Amygdala (tissue), 56 donors: ENCODE measurements at places on chromosomes 12 and 14.

GRCh38 chr14:88037325-88037724 is 32.4 kb downstream of the GPR65 start:
- no peak for DNase-seq

DNA sequence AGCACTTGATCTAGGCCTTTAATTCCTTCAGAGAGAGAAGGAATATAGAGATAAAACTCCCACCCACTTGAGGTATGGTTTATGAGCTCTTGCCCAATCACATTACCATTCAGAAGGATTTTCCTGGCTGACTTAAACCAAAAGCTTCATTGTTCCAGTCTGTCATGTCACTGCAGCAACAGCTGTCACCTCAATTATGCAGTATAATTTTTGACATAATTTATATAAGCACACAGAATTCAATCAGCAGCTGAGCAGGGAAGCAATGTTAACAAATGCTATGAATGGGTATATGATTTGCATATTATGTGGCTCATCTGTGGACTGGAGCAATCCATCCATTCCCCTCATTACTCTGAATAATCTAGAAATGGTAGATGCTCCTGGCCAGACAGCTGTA is 40.3 kb downstream of the CBX5 start:
- no peak for DNase-seq

GRCh38 chr12:53227341-53227740 is 4.7 kb downstream of the RARG start:
- no peak for DNase-seq

DNA sequence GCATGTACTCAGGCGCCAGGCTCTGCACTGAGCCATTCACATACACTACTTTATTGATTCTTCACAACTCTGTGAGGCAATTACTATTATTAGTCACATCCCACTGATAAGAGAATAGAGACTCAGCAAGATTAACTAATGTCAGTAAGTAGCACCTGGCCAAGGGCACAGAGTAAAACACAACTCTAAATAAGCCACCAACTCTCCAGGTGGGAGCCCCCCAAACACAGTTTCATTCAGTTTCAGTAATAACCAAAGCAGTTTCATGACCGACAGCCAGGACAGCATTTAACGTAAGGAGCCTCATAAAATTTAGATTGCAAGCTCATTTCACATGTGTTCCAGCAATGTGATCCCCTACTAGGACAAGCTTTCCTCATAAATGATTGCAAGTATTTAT is 323.1 kb upstream of the CCDC196 start:
- DNase-seq, result no peak

DNA sequence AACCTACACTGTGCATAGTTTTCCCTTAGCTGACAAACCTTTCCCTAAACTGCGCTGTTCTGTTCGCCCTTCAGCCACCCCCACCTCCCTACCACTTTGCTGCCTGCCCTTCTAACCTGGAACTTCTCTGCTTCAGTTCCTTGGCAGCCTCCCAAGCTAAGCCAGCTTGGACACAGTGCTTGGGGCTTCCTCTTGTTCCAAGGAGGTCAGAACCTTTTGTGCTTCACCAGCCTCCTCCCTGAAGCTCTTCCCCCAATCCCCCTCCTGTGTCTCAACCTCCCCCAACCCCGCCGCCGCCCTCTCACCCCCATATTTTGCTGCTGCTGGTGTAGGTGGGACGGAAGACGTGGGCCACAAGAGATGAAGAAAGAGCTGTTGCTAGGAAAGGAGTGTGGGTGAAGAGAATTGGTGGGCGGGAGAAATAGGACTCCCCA is 8.1 kb upstream of the RIC8B start:
- no peak for DNase-seq

DNA sequence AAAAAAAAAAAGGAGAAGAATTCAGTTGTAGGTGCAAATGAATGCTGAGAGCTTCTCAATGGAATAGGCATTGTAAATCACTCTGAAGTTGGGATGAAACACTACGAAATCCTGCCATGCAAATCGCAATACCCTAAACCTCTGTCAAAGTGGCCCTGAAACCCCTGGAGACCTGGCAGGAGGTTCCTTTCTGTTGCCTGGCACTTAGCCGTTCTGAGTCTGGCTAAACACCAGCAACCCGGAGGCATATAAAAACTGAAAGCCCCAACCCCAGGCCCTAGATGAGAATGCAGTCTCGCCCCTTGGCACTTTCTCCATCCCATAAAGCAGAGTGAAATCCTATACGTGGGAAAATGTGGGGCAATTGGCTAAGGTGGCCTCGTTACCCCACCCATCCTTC is 151.5 kb upstream of the PARP11 start:
- DNase-seq, result no peak

GRCh38 chr14:105582639-105583038 is 56.3 kb downstream of the TMEM121 start:
- no peak for DNase-seq

GRCh38 chr14:81963846-81964245 is 430.2 kb upstream of the SEL1L start:
- DNase-seq, result no peak

DNA sequence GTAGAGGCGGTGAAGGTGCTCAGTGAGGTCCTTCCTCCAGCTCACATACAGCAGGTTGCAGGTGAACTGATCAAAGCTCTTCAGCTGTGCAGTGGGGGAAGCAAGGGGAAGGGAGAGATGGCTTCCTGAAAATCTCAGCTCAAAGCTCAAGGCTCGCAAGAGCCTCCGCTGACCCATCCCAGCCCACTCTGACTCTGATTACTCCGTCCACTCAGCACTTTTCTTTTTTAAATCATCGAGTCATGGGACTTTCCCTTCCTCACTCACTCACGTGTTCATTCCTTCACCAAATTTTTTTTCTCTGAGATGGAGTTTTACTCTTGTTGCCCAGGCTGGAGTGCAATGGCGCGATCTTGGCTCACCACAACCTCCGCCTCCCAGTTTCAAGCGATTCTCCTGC is 4.7 kb downstream of the ABCD4 start:
- DNase-seq, result no peak

DNA sequence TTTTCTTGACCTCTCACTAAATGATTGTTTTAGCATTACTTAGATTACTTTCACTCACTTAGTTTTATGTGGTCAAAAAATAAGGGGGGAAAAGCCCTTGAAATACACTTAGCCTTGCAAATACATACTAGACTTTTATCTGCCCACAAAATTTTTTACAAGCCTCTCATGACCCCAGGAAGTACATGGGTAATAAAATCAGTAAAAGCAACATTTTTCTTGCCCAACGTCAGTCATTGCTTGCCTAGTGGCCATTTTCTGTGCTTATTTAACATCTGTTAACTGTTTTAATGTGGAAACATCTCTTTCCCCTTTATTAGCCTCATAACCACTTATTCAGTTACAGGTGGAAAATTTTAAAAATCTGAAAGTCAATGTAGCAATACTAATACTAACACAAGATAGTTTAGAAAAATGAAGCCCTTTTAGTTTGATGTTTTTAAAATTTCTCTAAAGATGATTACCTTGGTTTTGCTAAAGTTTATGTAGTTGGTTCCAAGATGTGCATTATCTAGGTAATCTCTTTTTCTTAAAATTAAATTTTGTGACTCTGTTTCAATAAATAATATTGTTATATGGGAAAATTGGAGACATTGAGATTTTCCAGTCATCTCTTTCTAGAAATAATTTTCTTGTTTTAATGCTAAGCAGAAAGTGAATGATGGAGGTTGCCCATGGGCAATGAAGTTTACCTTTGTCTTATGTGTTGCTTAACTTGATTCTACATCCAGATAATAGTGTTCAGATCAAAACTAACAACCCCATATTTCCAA is 175.5 kb downstream of the TMTC2 start:
- no peak for DNase-seq

DNA sequence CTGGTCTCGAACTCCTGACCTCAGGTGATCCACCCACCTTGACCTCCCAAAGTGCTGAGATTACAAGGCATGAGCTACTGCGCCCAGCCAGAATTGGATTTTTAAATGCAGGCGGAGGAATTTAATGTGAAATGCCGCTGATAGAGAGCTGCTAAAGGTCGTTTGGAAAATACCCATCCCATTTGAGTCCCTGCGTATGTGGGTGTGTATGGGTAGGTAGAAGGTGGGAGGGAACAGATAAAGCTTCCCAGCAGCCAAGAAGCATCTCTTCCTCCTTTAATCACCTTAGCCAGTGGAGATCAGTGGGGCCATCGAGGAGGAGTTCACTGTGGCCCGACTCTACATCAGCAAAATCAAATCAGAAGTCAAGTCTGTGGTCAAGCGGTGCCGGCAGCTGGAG is 16.2 kb upstream of the PIP4K2C start:
- no peak for DNase-seq
